ENCODE measurements at places on chromosomes 2 and 18.

DNA sequence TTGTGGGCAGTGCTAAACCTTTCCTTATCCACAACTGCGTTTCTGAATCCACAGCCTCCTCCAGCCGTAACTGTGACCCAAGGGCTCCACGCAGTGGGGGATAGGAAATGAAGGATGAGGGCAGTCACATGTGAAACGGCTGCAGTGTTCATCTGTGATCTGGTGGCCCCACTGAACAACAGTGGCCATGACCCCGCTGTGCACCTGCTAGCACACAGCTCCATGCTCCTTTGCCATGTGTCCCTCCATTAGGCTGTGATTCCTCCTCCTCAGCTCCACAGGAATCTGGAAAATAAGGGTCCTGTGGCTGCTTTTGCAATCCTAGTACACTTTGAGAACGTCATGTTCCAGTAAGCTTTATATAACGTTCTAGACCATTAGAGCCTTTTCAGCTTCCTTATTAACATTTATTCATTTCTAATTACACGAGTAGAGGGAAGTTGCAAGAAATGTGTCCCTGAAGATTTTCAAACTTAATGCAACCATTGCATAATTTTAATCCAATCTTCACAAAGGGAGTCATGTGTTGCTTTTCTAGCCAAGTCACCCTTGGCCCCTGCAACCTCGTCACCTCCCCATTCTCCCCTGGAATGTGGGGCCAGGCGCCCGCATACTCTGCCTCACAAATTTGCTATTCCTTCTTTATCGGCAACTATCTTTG, 7.1 kb upstream of the NAPG start:
- DNase-seq, result no peak

- DNase-seq, result no peak
These were observed 84.5 kb downstream of the PTRHD1 start for GRCh38 chr2:24708537-24709152.

DNA sequence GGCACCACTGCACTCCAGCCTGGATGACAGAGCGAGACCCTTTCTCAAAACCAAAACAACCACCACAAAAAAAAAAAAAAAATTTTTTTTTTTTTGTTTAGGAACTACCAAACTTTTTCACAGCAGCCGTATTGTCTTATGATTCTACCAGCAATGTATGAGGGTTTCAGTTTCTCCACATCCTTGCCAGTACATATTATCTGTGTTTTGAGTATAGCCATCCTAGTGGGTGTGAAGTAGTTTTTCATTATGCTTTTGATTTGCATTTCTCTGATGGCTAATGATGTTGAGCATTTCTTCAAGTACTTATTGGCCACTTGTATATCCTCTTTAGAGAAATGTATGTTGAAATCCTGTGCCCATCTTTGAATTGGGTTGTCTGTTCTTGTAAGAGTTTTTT, 51.7 kb downstream of the COX7A2L start:
- no peak for DNase-seq

- DNase-seq, result no peak
These were observed 43.0 kb downstream of the FBXO48 start for GRCh38 chr2:68423966-68424650.

DNA sequence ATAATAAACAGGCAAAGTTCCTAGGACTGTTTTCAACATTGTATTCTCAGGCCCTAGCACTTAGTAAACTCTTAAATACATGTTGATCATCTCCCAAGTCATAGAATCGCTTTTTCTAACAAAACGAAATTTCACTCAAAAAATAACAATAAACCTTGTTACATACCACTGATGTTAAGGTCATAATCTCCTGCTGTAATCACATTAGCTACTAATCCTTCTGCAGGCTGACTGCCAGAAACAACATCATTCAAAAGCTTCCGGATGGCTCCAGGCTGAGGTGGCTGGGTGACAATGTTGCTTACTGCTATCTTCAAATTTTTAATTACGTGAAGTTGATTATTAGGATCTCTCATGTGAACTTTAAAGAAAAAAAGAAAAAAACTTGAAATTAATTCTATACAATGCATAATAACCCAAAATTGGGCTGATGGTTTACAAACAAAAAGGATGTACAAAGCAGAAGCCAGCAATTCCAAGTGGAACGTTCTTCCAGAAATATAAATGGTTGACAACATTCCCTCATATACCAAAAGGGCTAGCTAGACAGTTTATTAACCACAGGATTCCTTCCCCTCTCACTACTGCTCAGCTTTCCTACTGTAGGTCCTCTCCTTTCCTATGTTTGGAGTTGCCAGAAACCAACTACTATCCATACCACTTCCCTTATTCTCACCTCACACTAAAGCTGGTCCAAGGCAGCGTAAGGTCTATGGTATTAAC, 11.6 kb downstream of the TRAPPC8 start:
- DNase-seq, result no peak

- DNase-seq, result no peak
These were observed 29.8 kb downstream of the LRP1B start for GRCh38 chr2:142100970-142101369.

DNA sequence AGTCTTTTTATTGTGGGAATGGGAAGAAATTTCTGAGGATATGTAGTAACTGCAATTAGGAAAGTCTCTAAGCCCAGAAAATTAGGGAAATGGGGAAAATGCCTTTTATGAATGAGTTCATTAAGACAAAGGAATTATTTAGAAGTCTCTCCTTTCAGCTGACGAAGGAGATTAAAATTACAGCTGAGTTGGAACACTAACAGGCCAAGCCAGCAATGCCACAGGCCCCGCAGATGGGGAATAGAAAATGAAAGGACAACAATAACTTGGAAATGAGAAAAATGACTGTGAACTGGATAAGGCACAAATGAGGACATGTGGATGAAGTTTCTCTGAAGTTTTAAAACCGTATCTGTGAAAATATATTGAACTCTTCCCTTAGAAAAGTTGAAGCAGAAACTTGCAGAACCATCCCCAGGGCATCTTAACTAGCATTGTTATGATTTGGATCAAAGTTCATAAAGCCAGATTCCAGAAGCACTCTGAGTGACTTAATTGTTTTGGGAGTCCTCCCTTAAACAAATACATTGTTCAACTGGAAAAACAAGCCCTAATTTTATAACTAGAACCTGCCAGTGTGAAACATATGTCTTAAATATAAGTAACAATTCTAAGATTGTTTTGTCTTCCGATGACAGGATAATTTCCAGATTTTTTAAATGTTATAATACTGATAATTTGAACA, 51.3 kb downstream of the C2orf76 start:
- DNase-seq, result no peak

- peak; percentile 18 for DNase-seq
These were observed 15.9 kb upstream of the TXNDC2 start for GRCh38 chr18:9869715-9870430.

- no peak for DNase-seq
These were observed 28.8 kb downstream of the STEAP3 start for GRCh38 chr2:119252186-119253113.

DNA sequence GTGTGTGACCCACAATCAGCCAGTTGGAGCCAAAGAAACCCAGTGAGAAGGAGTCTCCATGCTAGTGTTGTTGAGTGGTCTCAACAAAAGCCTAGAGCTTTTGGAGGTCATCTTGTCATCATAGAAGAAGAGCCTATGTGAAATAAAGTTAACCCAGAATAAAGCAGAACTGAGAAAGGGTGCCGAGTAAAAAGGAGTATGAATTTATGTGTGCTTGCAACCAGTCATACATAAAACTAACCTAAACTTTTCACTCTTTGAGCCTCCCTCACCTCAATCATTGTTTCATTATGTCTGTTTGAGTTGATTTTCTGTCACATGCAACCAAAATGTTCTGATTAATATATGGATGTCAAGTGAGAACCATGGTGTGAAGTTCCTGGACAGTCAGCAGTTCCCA, 599.3 kb upstream of the ZEB2 start:
- DNase-seq, result no peak

GRCh38 chr2:26561918-26562810, 79.0 kb downstream of the CIB4 start:
- DNase-seq, result no peak

- peak; percentile 73 for DNase-seq
These were observed 40.7 kb upstream of the GALR1 start for GRCh38 chr18:77208964-77209363.

- no peak for DNase-seq
These were observed 32.5 kb downstream of the CDC42EP3 start for GRCh38 chr2:37638973-37639372.

- no peak for DNase-seq
These were observed 25.8 kb downstream of the CAB39 start for GRCh38 chr2:230738391-230738811.

DNA sequence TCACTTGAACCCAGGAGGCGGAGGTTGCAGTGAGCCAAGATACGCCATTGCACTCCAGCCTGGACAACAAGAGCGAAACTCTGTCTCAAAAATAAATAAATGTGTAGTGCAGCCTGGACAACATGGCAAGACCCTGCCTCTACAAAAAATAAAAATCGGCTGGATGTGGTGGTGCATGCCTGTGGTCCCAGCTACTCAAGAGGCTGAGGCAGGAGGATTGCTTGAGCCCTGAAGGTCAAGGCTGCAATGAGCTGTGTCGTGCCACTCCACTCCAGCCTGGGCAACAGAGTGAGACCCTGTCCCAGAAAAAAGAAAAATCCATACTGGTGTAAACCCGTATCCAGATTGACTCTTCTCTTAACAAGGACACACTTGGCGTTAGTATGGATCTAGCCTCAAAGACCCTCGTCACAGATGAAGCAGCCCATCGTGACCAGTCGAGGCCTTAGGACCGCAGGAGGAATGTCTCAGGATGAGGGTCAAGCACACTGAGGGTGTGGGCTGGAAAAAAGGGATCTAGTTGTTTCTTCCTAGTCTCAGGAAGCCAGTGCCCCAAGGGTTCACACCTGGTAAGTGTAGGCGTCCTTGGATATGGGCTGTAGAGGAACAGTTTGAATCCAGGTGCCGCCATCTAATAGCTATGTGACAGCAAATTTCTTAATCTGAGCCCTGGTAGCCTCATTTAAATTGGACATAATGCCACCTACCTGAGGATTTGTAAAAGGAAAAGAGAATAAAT, 4.0 kb upstream of the GPBAR1 start:
- no peak for DNase-seq

- DNase-seq, result no peak
These were observed 312.9 kb downstream of the MTX2 start for GRCh38 chr2:176582176-176582575.

- DNase-seq, result no peak
These were observed 64.1 kb downstream of the TRAPPC12 start for GRCh38 chr2:3443506-3444084.

DNA sequence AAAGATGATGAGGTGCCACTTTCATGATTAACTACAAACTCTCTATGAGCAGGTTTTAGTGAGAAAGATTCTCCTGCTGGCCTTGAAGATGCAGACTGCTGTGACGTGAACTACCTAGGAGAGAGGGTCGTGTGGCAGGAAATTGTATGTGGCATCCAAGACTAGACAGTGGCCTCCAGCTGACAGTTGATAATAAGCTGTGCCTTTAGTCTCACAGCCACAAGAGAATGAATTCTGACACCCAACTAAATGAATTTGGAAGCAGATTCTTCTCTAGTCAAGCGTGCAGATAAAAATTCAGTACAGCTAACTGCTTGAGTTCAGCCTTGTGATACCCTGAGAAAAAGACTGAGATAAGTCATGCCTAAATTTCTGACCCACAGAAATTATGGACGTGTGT, 169.0 kb upstream of the COL3A1 start:
- DNase-seq, result no peak

- no peak for DNase-seq
These were observed 67.1 kb downstream of the RAB31 start for GRCh38 chr18:9775178-9775577.

DNA sequence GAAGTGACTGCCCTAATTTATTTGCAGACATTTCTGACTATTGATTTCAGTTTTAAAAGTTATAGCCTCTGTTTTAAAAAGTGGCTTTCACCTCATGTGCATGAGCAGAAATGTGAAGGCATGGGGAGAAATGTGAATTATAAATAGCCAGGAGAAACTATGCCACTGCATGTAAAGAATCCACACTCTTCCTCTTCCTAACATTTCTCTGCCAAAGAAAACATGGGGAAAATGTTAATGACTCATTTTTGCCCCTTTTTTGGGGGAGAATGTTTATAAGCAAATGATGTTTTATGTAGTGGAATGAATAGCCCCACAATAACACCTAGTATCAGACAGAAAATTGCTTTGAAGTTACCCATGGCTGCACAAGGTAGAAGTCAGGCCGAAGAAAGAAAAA, 249.0 kb upstream of the TANK start:
- DNase-seq, result no peak

- DNase-seq, result no peak
These were observed 8.3 kb upstream of the TMEM178A start for GRCh38 chr2:39657287-39657937.

DNA sequence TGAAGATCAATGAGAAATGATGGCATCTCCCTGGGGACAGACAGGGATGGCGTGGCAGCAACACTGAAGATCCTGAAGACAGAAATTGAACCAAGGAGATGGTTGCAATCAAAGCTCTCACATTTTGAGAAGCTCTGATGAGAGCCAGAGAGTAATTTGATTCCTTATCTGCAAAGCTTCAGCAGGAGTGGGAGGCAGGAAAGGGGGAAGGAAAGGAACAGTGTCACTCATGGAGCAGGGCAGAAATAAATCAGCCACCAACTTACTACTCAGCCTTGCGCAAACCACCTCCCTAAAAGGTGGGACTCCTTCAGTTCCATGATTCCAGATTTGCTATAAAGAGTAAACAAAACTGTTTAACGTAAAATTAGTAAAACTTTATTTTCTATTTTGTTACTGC, 119.2 kb downstream of the CACNB4 start:
- DNase-seq, result no peak

- DNase-seq, result no peak
These were observed 5.6 kb upstream of the RALBP1 start for GRCh38 chr18:9469685-9470084.

DNA sequence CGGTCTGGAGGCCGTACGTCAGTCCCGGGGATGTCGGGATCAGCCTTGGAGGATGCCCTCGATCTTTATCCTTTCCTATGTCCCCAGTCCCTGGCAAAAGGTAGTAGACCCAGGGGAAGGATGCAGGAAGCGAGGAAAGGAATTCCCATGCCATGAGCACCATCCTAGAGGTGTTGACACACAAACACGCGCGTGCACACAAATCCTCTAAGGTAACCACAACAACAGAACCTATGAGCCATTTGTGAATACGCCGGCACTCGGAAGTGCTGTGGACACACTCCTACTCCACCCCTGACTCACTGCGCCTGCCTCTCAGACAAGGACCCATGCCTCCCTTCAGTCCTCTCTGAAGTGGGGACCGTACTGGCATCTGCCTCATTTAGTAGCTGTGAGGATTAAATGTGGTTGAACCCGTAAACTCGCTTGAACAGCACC, 11.3 kb upstream of the MLPH start:
- peak; percentile 18 for DNase-seq

Measured in T-helper 2 cell (primary cell).